ENCODE measurements at places on chromosomes 16 and 17.
A peak's percentile ranks its signal among the peaks of the same experiment; 100 is the strongest.

DNA sequence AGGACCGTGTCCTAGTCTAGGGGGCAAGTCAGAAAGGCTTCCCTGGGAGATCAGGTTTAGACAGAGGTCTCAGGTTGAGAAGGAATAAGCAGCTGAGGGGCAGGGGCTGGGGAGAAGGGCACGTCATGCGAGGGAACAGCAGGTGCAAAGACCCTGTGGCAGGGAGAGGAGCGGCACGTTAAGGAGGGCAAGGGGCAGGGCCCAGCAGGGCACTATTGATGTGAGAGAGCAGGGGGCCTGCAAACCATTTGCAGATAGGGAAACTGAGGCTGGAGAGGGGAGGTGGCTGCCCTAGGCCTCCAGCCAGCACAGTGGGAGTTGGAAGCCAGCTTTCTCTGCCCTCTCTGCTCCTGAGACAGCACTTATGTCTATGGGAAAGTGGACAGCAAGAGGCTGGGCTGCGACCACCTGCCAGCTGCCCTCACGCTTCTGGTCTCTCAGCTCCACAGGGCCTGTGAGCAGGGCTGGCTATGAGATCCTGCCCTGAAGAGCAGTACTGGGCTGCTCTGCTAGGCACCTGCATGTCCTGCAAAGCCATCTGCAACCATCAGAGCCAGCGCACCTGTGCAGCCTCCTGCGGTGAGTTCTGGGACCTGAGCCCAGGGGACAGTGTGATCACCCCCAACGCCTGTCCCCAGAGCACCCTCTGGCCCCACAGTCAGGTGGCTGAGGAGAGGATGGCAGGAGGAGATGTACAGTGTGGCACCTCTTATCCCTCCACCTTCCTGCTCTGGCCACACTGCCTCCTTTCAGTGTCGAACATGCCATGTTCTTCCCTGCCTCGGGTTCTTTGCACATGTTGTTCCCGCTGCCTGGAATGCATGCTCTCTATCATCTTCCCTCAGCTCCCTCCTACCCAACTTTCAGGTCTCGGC lies 61.5 kb downstream of the USP22 start:
- DNase-seq = no peak

DNA sequence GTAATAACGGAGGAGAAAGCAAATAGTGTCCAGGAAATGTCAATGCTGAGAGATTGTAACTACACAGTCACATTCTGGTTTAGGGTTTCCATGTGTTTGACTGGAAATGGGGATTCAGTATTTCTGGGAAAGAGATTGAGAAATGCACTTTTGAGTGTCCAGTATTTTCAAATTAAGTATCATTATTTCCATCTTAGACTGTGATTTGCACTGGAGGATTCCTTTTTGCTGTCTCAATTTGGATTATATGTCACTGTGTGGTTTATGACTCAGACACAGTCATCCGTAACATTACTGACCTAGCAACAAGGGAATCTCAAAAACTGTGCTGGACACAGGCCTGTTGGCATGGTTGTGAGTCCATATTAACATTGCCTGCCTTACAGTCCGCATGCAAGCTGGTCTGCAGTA lies 681.4 kb downstream of the CDH11 start:
- DNase-seq = no peak

DNA sequence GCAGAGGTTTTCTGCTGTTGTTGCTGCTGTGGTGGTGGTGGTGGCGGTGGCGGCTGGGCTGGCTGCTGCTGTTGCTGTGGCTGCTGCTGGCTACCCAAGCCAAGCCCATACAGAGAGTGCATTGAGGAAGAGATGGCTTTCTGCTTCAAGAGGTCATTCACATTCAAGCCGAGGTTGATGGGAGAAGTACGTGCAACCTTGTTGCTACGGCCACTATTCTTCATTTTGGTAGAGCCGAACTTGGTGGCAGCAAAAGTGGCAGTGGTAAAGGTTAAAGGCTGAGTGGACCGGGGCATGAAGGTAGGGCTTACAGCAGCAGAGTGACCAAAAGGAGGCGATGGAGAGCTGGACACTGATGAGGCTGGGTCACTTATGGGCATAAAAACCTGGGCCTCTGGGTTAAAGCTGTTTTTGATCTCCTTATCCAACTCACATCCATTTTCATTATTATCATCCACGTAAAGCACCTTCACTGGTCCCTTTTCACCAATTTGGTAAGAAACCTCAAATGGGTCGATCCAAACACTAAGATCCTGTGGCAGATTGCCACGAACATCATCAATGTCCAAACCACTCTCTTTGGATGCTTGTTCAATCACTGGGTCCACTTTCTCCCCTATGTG lies 2.8 kb downstream of the TOB1 start:
- DNase-seq = no peak

DNA sequence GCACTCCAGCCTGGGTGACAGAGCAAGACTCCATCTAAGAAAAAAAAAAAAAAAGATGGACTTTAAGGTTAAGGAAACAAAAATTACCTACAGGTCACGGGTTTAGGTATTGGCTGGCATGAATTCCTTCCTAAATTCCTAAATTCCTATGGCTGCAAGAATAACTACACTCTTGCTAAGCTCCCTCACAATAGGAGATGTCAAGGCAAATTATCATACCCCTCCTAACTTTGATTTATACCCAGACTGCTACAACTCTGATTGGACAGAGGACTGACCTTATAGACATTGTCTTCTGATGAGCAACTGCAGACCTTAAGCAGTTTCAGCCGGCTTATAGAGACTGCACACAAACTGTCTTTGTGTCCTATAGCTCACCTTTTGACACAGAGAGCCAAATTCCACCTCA lies 25.1 kb upstream of the TMC7 start:
- no peak for DNase-seq

DNA sequence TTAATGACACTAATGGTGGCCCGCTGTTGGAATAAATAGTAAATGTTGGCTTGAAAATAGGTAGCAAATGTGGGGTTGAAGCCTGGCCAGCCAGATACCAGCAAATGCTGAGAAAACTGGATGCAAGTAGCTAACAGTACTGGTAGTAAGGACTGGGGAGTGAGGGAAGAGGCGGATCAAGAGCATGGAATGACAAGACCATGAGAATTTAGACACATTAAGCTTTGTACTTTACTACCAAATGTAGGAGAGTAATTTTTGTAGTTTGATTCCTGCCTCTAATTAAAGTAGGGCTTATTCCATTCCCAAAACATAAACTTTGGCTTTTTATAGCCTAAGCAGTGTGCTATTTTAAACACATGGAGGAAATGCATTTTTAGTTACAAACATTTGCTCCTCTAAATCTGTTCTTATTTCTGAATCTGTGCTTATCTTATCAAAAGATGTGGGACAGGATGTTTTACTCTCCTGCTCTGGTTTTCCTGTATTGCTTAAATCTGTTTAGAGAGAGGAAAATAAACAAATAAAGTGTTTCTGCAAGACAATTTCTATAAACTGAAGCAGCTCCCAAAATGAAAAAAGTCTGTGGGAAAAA lies 44.1 kb downstream of the CFDP1 start:
- no peak for DNase-seq

DNA sequence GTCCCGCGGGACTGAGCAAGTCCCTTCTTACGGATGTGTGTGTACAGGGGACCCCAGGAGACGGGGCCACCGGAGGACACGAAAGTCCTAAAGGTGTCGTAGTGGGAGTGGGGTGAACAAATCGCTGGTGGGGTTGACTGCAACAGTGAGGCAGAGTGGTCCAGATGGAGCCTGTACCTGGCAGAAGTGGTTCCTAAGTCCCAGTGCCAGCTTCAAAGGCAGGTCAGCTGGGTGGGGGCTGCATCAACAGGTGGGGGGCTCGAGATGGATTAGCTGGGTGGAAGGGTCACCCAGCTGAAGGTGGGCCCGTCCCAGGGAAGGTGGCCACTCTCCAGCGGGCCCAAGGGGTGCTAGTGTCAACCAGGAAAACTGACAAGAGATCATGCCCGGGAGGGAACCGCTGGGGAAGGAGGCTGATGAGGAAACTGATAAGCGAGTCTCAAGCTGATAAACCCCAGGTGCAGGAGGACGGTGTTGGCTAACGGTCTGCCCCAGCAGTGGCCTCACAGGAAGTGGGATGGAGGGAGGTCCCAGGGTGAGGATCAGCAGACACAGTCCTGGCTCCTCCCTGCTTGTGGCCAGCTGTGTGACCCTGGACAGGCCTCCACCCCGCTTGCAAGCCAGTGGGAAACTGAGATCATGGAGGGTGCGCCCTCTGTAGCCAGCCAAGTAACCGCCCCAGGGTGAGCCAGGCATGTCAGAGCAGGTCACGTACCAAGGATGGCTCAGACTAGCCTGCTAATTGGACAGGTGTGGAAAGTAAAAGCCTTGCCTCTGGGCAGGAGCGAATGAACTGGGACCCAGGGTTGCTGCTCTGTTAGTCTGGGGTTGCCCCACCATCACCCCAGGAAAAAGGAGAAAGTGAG lies 1.0 kb downstream of the ORAI3 start:
- DNase-seq = no peak

GRCh38 chr16:67415872-67416793 lies at the start of gene ZDHHC1:
Gene ZDHHC1, minus strand, starts transcription at chr16:67416477. Its CDS starts 8,702 bp downstream, at chr16:67407775.
- peak; percentile 75 for DNase-seq
